Breast epithelium (tissue), 4 donors: ENCODE measurements at places on chromosomes 3 and 15. TPM values are rescaled to one million over a fixed set of nuclear protein-coding genes. Genes with fewer than 3 reads are reported as not detected.

The SPRED1 gene
- 28.1 TPM for total RNA-seq

The NUP210 gene
- total RNA-seq = 14.7 TPM

The ZBTB47 gene
- 61.8 TPM for total RNA-seq

The LYSMD2 gene
- total RNA-seq = 18.7 TPM

The VWA5B2 gene
- 0.88 TPM for total RNA-seq

The ERICH6 gene
- 0.48 TPM for total RNA-seq
